ENCODE measurements at places on chromosomes 2 and 18. TPM values are rescaled to one million over a fixed set of nuclear protein-coding genes. Genes with fewer than 3 reads are reported as not detected.

- no peaks in the 10 kb centered on the region for H3K27me3 ChIP-seq
- no peak overlapping the region for H3K27ac ChIP-seq
- DNase-seq, result no peak
- H3K36me3 ChIP-seq, result peaks cover 25% of the 10 kb centered on the region
- peaks cover 10% of the 10 kb centered on the region for H3K4me1 ChIP-seq
These were observed 4.5 kb downstream of the SMARCAL1 start for GRCh38 chr2:216416571-216417307.

- H3K4me3 ChIP-seq, result no peak overlapping the region
- no peaks in the 10 kb centered on the region for H3K27me3 ChIP-seq
These were observed 10.1 kb upstream of the AFTPH start for GRCh38 chr2:64514008-64514407.

DNA sequence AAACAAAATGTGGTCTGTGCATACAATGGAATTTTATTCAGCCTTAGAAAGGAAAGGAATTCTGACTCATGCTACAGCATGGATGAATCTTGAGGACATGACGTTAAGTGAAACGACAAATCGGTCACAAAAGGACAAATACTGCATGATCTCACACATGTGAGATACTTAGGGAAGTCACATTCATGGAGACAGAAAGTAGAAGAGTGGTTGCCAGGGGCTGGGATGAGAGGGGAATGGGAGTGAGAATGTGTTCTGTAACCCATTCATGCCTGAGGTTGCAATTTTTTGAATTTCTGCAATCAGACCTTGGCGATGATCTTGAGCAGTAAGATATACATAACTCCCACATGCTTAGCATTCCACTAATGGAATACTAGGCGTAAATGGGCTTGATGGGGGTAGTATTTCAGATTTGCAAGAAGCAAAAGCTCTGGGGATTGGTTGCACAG lies 22.0 kb downstream of the FHL2 start:
- no peak for DNase-seq
- no peaks in the 10 kb centered on the region for H3K27me3 ChIP-seq
- H3K4me3 ChIP-seq, result no peak overlapping the region
- H3K36me3 ChIP-seq, result no peaks in the 10 kb centered on the region

DNA sequence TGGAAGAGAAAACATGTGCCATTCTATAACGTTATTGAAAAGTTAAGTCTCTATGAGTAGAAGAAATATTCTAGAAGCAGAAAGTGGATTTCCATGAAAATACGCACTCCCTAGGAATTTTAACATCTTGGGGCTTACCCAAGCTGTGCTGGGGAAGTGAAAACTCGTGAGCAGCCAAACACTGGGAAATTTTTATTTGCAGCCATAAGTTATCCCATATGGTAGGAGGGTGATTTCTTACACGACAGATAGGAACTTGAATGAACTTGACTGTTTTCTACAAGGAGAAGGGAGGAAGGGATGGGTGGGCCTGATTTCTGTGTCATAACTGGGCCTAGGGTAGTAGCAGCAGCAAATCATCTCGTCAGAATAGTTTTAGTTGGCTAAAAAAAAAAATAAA lies 272.6 kb downstream of the ETAA1 start:
- no peaks in the 10 kb centered on the region for H3K4me1 ChIP-seq
- H3K27ac ChIP-seq, result no peak overlapping the region
- H3K36me3 ChIP-seq, result no peaks in the 10 kb centered on the region
- DNase-seq, result no peak
- H3K27me3 ChIP-seq, result no peaks in the 10 kb centered on the region

DNA sequence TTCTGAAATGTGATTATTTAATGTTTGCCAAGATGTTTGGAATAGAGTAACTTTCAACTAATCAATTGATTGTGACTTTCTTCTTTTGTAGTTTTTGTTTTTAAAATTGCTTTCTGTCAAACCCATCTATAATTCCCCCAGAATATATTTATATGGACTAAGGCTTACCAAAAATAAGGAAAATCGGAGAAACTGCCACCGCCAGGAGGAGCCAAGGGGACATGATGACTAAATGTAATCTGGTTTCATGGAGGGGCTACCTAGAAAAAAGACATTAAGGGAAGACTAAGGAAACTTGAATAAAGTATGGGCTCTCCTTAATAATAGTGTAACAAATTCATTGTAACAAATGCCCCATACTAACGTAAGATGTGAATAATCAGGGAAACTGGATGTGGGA lies 19.5 kb downstream of the BOLA3 start:
- peaks cover 3% of the 10 kb centered on the region for H3K36me3 ChIP-seq
- H3K4me3 ChIP-seq, result no peak overlapping the region
- no peak overlapping the region for H3K27ac ChIP-seq
- no peak for DNase-seq

DNA sequence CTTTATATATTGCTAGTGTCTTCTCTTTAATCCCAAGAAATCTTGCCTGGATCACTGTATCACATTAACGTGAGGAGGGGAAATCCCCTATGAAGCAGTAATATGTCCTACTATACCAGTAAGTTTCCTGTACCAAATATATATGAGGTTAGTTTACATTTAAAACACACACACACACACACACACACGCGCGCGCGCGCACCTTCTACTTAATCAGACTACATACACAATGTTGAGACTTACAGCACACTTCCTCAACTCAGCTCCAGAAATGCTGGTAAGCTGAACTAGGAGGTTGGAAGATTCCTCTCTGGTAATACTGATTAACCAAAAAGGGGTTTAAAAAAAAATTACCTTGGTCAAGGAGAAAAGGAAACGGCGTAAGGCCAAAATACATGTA lies 49.3 kb downstream of the USP34 start:
- peak overlapping the region; percentile 9 for H3K27ac ChIP-seq
- H3K36me3 ChIP-seq, result peaks cover 2% of the 10 kb centered on the region
- no peak overlapping the region for H3K4me3 ChIP-seq

The CNDP1 gene
- total RNA-seq, result not detected

The MRPL44 gene
- total RNA-seq, result 39.4 TPM

The SNED1 gene
- 3.8 TPM for total RNA-seq

The SLC66A2 gene
- total RNA-seq, result 27.2 TPM

The RAB27B gene
- total RNA-seq, result 0.22 TPM

The SOCS6 gene
- 1.3 TPM for total RNA-seq

The MAP3K19 gene
- total RNA-seq, result not detected

The SH2D6 gene
- total RNA-seq, result 1.4 TPM

The ANKRD36 gene
- 25.0 TPM for total RNA-seq

All from activated CD4-positive, alpha-beta memory T cell treated with anti-CD3 and anti-CD28 coated beads for 36 hours (primary cell).